Left lung (tissue), 14 donors: ENCODE measurements at places on chromosomes 11 and 22. TPM values are rescaled to one million over a fixed set of nuclear protein-coding genes. Genes with fewer than 3 reads are reported as not detected.

MMP8 gene
- total RNA-seq = 4.6 TPM

STX5 gene
- total RNA-seq = 40.5 TPM

DNA sequence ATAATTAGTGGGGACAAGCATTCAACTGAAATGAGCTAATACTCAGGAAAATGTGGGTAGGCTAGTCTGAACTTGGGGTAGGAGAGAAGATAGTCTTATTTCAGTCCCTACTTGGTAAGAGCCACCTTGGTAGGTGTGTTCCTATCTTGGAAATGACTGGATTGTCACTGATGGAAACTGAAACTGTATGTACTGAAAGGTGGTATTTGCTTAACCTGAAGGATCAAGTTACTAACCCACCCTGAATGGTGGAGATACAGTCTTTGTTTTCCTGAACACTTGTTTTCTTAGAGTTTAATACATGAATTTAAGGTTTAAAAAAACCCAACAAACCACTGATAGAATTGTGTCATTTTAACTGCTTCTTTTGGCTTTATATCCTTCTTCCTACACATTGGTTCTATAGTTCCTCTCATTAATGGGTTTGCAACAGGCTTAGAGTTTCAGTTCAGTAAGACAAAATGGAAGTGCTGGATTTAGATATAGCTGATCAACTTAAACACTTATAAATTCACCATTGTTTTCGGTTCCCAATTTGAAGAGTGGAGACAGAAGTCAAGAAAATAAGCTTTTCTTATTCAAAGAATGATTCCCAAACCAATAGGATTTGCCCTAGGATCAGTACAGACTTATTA lies 4.2 kb downstream of the FAR1 start:
- H3K36me3 ChIP-seq = no peaks in the 10 kb centered on the region
- DNase-seq = no peak
- peak overlapping the region; percentile 84 for H3K27ac ChIP-seq
- H3K4me1 ChIP-seq = peaks cover 18% of the 10 kb centered on the region
- no peak overlapping the region for H3K4me3 ChIP-seq
- H3K27me3 ChIP-seq = no peaks in the 10 kb centered on the region

DNA sequence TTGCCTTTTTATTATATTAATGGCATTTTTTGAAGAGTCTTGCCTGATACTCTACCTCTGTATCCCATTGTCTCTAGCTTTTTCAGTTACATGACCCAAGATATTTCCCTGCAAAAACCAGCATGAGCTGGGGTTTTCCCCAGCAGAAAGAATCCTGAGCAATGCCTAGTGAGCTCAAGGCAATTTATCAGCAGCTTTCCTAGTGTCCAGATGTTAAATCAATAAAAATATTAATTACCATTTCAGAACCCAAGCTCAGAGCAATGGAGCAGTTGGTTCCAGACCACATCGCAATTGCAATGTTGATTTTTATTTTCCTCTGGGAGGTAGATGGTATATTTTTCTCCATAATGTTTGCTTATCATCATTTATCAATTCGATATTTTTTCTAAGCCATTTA lies 137.2 kb downstream of the RAB38 start:
- DNase-seq = no peak
- H3K27me3 ChIP-seq = no peaks in the 10 kb centered on the region
- H3K27ac ChIP-seq = no peak overlapping the region

DNA sequence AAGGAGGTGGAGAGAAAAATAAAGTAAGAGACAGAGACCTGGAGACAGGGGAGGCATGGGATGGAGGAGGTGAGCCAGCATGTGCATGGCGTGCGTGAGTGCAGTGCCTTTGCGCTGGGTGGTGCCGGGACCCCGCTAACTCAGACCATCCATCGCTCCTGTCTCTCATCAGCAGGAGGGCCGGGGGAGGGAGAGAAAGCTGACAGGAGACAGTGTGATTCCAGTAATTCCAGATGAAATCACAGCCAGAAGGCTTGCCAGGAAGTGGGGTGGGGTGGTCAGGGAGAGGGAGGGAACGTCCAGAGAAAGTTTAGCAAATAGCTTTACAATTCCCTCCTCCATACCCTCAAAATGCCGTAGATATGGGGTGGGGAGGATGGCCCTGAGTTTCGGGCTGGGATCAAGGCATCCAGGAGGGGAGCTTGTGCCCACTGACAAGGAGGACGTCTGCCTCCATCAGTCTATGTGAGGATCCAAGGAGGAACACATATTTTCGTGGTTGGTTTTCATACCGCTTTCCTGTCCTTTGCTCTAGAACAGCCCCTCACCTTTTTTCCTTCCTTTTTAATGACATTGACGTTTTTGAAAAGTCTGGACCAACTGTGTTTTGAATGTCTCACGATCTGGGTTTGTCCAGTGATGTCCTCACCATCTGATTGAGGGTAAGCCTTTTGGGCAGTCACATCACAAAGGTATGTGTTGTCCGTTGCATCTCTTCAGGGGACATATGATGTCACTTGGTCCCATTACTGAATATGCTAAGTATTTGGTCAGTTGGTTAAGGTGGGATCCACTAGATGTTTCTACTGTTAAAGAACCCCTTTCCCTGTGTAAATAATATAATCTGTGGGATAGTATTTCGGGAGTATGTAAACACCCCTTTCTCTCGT lies 567.3 kb downstream of the MIAT start:
- no peak for DNase-seq
- H3K36me3 ChIP-seq = no peaks in the 10 kb centered on the region
- no peak overlapping the region for H3K4me3 ChIP-seq
- no peaks in the 10 kb centered on the region for H3K27me3 ChIP-seq
